ENCODE measurements at places on chromosomes 1 and 21.

GRCh38 chr1:23354245-23354644 is 10.2 kb upstream of the HNRNPR start:
- DNase-seq: no peak

DNA sequence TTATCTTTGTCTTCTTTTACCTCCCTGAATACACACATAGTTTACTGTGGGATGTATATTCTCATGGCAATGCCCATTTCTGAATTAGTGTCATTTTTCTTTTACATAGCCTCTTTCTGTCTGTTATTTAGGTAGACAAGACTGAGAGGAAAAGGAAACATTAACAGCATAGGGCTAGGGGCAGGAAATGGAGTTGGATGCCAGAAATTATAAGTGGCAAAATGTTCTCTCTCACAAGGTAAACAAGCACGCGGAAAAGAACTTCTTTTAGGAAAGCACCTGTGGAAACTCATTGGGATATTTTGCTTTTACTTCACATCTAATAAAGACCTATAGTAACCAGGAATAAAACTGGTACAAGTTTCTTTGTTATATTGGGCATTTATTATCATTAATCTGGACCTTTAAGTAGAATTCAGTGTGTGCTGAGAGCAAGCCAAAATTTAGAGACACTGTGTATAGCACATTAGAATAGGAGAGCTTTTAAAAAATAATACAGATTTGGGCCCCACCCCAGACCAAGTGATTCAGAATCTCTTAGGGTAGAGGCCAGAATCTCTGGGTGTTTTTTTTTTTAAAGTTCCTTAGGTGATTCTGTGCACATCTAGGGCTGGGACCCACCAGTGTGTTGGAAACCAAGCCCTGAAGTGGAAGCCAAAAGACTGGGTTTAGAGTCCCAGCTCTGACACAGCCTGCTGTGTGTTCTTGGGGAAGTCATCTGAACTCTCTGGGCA is 32.7 kb downstream of the S100A10 start:
- DNase-seq: no peak

- no peak for DNase-seq
Measured at GRCh38 chr1:89464008-89464407, 60.6 kb upstream of the LRRC8B start.

- no peak for DNase-seq
Measured at GRCh38 chr1:182135946-182136345, 74.4 kb upstream of the ZNF648 start.

DNA sequence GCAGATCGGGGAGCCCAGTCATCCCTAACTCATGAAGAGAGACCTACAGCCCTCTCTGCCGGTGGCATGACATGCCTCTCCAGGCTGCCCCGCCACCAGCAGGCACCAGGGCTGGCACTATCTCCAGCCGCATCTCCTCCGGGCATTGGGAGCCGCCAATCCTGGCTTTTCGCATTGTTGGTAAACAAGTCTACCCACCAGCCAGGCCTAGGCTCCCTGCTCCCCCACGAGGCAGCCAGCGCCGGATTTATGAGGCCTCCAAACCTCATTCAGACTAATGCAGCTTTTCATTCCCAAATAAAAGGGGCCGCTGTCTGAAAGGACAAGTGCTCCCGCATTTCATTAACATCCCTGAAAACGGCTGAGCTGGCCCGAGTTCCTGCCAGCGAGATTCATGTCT is 3.4 kb upstream of the GRIK3 start:
- no peak for DNase-seq

- DNase-seq: no peak
Measured at GRCh38 chr1:61260171-61260570, 177.8 kb downstream of the NFIA start.

- DNase-seq: no peak
Measured at GRCh38 chr1:208868554-208868953, 624.4 kb upstream of the PLXNA2 start.

- peak; percentile 48 for DNase-seq
Measured at GRCh38 chr1:201648066-201648906, 109.4 kb downstream of the NAV1 start.

DNA sequence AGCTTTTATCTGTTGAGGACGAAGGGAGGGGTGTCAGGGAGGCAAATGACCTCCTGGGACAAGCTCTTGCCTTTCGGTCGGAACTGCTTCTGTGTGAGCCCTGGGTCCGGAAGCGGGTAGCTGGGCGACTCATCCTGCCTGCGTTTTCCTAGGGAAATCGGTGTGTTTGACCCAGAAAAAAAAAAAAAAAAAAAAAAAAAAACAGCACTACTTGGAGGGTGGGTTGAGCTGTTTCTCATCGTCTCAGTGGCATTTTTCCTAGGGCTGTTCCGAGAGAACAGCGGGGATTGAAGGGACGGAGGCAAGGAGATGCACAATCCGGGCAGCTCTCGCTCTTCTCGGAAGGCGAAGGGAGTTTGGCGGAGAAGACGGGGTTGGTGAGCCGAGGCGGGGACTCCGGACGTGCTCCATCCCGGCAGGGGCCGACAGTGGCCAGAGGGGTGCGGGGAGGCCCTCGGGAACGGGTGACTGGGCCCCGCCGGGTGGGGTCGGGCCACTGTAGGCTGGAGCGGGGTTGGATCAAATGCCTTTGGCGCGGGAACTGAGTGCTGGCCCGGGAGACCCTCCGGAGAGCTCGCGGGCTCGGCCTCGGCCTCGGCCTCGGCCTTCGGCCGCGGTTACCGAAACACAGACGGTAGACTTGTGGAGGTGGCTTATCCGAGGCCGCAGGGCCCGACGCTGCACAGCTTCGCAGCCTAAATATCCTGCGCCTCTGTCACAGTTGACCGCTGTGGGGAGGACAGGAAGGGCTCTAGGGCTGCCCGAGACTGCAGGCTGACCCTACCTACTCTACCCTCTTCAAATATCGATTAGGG is 2.4 kb upstream of the BARHL2 start:
- no peak for DNase-seq

DNA sequence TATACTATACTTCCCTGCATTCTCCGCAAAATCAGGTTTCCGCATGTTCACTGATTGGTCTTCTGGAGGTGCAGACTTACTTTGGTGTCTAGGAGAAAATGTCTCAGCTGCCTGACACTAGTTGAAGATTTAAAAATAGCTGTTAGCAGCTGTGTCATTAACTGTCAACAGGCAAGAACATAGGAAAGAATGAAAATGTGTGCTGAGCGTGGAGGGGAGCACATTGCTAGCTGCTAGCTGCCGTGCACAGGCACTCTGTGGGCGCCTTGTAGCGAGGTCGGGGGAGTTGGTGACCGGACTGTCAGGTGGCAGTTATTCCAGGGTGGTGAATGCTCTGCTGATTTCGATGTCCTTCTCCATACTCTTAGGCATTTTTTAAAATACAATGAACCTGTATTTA is 5.2 kb downstream of the FAAH start:
- no peak for DNase-seq

GRCh38 chr21:40060083-40060677 is 192.9 kb downstream of the PCP4 start:
- DNase-seq: no peak

DNA sequence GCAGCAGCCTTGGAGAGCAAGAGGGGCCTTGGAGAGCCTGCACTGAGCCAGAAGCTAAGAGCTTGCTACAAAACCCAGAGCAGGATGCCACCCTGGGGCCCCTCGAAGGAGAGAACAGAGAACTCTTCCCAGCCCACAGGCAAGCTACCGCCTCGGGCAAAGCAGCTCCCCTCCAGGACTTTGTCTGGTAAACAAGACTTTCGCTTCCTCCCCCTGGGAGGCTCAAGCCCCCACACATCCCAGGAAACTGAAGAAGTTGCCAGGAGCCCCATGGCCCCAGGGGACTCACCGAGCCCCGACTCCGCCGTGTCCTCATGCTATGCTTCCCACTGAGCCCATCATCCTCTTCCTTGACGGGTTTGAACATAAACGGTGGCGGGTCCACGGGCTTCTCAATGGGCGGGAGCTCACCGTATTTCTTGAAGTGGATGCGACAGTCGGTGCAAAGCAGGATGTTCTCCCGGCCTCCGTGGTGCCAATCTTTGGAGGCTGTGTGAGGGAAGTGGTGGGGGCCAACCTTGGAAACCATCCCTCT is 45.9 kb downstream of the SLC45A1 start:
- no peak for DNase-seq

DNA sequence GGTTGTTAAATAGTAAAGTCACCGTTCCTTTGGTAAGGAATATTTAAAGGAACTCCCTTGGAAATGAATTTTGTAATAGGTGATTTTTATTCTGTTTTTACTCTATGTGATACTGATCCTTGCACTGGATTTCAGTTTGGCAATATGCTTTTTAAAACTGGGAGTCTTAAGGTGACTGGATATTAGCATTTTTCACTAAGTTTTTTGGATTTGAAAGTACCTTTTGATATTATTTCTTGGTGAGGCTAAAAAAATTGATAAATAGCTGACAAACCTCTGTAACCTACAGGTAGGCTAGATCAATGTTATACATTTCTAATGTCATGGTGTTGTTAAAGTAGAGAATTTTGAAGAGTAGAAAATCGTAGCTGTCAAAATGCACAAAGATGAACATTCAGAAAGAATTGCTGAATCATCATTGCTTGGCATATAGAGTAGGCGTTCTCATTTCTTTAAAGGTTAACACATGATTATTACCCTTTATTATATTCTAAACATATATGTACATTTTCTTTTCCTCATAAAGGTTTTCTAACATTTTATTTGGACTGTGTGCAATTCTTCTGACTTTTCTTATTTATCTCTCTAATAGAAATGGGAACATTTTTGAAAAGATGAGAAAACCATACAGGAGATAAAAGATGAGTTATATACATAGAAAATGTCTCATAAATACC is 1.5 kb upstream of the DNAJB4 start:
- no peak for DNase-seq

- DNase-seq: no peak
Measured at GRCh38 chr1:117499071-117499470, 106.8 kb upstream of the TENT5C start.

- no peak for DNase-seq
Measured at GRCh38 chr1:21298981-21299391, 8.7 kb upstream of the ECE1 start.

DNA sequence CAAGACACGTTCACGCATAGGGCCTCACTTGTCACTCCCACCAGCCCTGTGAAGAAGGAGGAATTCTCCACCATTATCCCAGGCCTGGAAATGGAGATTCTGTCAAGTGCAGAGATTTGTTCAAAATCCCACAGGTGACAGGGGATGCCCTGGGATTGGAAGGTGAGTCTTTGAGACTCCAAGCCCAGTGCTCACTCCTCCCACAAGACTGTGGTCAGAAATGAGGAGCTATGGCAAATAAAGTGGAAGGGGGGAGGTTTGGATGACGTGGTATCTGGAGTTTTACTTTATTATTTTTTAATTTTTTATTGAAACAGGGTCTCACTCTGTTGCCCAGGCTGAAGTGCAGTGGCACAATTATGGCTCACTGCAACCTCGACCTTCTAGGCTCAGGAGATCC is 12.8 kb upstream of the FOXO6 start:
- no peak for DNase-seq

DNA sequence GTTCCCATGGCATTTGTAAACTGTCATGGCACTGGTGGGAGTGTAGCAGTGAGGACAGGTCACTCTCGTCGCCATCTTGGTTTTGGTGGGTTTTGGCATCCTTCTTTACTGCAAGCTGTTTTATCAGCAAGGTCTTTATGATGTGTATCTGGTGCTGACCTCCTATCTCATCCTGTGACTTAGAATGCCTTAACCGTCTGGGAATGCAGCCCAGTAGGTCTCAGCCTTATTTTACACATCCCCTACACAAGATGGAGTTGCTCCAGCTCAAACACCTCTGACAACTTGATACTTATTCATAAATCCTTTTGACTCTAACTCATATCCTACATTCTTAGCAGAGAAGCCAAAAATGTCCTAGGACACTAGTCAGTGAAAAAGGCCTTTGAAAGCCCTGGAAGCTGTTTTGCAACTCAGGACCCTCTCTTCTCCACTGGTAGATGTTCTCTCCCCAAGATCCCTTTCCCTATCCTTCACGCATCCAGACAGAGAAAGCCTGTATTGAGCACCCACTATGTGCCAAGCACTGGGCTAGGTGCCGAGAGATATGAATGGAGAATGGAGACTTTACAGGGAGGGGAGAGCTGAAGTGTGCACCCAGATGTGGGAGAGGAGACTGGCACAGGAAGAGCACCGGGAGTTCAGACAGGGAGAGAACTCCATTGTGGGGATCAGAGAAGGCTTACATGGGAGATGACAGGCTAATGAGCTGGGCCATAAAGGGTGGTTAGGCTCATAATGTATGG is 6.7 kb upstream of the CSRP1 start:
- no peak for DNase-seq

DNA sequence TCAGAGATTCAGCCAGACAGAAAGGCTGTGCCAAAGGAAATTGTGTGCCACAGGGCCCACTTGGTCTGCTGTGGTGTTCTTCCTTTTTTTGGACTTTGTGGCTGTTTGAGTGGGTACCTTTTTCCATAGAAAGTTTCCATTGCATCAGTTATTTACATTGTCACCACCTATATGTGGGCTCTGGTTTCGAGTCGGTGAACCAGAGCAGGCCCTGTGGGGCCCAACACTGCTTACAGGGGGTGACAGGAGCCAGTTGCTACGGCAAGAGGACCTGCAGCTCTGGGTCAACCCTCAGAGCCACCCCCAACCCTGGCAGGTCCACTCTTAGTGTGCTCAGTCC is 157.0 kb upstream of the EDN2 start:
- DNase-seq: no peak

GRCh38 chr1:93672069-93672468 is 9.6 kb downstream of the BCAR3 start:
- DNase-seq: no peak

- no peak for DNase-seq
Measured at GRCh38 chr1:44407430-44408211, 2.6 kb downstream of the RNF220 start.

DNA sequence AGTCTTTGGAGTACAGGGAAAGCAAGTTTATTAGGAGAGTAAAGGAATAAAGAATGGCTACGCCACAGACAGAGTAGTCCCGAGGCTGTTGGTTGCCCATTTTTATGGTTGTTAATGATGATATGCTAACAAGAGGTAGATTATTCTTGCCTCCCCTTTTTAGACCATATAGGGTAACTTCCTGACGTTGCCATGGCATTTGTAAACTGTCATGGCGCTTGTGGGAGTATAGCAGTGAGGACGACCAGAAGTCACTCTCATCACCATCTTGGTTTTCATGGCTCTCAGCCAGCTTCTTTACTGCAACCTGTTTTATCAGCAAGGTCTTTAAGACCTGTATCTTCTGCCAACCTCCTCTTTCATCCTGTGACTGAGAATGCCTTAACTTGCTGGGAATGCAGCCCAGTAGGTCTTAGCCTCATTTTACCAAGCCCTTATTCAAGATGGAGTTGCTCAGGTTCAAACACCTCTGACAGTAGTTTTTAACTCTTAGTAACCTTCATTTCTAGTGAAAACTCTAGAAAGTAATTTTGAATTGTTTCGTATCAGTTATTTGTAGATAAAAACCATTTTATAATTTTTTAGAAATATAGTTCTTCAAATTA is 26.2 kb downstream of the TCP10L start:
- no peak for DNase-seq

DNA sequence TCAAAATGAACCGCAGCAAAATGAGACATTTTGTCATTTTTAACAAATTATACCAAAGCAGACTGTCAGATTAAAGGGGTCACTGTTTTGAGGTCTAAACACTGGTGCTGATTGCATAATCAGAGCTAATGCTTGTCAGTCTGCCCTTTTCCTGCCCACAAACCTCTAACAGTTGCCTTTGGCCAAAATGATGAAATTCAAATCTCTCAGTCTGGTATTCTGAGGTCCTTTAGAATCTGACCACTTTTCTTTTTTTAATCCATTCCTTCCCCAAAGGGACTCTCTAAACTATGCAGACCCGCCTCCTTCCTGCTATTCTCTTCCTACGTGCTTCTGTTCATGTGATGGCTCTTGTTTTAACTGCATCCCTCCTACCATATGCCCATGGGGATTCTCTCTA is 145.2 kb upstream of the SPATA6 start:
- no peak for DNase-seq

- no peak for DNase-seq
Measured at GRCh38 chr1:65751961-65752360, 40.7 kb upstream of the PDE4B start.

Data from mesothelial cell of epicardium (in vitro differentiated cells).